H9 (cell line): ENCODE measurements at places on chromosomes 12 and 14. TPM values are rescaled to one million over a fixed set of nuclear protein-coding genes. Genes with fewer than 3 reads are reported as not detected.

- H3K27me3 ChIP-seq: no peaks in the 10 kb centered on the region
- no peak overlapping the region for H3K4me3 ChIP-seq
- DNase-seq: no peak
- no peaks in the 10 kb centered on the region for H3K4me1 ChIP-seq
- no peak overlapping the region for H3K27ac ChIP-seq
- no peaks in the 10 kb centered on the region for H3K36me3 ChIP-seq
These were observed 4.3 kb downstream of the SLC2A14 start for GRCh38 chr12:7868391-7868790.

DNA sequence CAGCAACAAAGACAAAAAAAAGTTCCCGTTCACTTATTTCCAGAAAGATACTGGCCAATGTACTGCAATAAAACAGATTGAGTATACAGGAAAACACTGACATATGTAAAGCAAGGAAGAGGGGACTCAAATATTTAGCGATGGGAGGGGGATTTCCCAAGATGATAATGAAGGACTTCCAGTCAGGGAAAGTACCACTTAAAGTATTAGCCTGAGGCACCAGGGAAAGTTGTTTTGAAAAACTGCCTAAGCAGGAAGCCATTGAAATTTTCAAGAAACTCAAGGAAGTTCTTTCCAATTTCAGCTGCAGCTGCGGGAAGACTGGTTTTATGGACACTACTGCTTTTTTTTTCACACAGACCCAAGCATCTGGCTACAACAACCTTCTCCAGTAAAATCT, 1007.4 kb upstream of the NOVA1 start:
- no peak for DNase-seq
- no peaks in the 10 kb centered on the region for H3K27me3 ChIP-seq
- no peak overlapping the region for H3K4me3 ChIP-seq
- no peaks in the 10 kb centered on the region for H3K36me3 ChIP-seq

Gene CLEC4D
- total RNA-seq: 0.42 and 0.48 TPM in 2 replicates

GRCh38 chr12:110762891-110763290, 20.2 kb upstream of the PPP1CC start:
- no peaks in the 10 kb centered on the region for H3K36me3 ChIP-seq
- H3K4me3 ChIP-seq: no peak overlapping the region
- DNase-seq: no peak

Gene PEBP1
- total RNA-seq: 320 and 334 TPM in 2 replicates

Gene PTCSC3
- total RNA-seq: not detected in 2 replicates

DNA sequence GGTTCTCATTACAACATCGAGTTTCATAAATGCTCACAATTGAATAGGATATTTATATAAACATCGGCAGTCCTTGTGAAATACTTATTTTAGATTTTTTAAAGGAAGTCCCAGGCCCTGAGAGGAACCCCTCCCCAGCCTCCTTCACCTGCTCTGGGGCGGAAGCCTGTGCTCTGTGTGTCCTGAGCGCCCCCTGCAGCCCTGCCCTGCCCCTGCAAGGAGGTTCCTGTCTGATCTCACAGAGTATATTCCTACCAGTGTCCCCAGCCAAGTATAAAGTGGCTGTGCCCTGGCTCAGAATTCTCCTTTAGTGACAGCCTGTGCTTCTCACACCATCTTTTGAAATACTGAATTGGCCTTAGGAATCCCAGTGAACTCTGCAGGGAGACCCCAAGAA, 659.5 kb downstream of the TMEM121 start:
- no peaks in the 10 kb centered on the region for H3K27me3 ChIP-seq
- no peak overlapping the region for H3K27ac ChIP-seq
- DNase-seq: no peak
- no peak overlapping the region for H3K4me3 ChIP-seq
- peaks cover 6% of the 10 kb centered on the region; the same call in 2 of the 3 replicates for H3K36me3 ChIP-seq

GRCh38 chr12:105332925-105333324, 2.4 kb downstream of the C12orf75 start:
- no peak overlapping the region for H3K4me3 ChIP-seq
- H3K4me1 ChIP-seq: peaks cover 4% of the 10 kb centered on the region; the same call in 1 of the 2 replicates
- no peak overlapping the region for H3K27ac ChIP-seq
- peaks cover 5% of the 10 kb centered on the region; the same call in 1 of the 2 replicates for H3K36me3 ChIP-seq
- no peaks in the 10 kb centered on the region; the same call in 1 of the 2 replicates for H3K27me3 ChIP-seq

DNA sequence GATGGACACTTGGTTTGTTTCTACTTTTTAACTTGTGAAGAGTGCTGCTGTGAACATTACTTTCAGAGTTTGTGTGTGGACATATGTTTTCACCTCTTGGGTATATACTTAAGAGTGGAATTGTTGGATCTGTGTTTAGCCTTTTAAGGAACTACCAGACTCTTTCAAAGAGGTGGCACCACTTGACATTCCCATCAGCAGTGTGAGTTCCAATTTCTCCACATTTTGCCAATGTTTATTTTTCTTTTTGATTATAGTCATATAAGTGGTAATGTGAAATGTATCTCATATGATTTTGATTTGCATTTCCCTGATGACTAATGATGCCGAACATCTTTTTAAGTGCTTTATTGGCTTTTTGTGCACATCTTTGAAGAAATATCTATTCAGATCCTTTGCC, 44.8 kb downstream of the ARHGAP5 start:
- no peaks in the 10 kb centered on the region for H3K4me1 ChIP-seq
- H3K36me3 ChIP-seq: peaks cover 45% of the 10 kb centered on the region
- H3K4me3 ChIP-seq: no peak overlapping the region
- H3K27ac ChIP-seq: no peak overlapping the region

Gene IKZF4
- 13.0 and 13.9 TPM in 2 replicates for total RNA-seq

DNA sequence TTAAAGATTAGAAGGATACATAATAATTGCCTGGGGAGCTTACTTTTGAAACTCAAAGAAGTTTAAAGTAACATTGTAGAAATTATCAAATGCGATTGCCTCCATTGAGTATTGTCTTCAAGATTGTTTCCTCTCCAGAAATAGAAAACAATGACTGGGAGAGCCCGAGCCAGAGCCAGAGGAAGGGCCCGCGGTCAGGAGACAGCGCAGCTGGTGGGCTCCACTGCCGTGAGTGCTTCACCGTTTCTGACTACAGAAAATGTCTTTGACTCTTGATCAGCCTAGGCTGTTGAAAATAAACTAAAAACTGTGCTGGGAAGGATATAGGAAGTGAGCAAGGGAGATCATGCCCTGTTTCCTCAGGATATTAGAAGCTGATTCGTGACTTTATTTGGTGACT, 4.8 kb downstream of the PIWIL1 start:
- H3K4me3 ChIP-seq: no peak overlapping the region
- no peak overlapping the region for H3K27ac ChIP-seq
- no peak for DNase-seq
- H3K27me3 ChIP-seq: no peaks in the 10 kb centered on the region
- H3K4me1 ChIP-seq: no peaks in the 10 kb centered on the region

- no peaks in the 10 kb centered on the region for H3K4me1 ChIP-seq
- H3K27ac ChIP-seq: no peak overlapping the region
- no peaks in the 10 kb centered on the region for H3K27me3 ChIP-seq
- no peaks in the 10 kb centered on the region for H3K36me3 ChIP-seq
These were observed 285.9 kb upstream of the TMPO start for GRCh38 chr12:98229540-98229924.

DNA sequence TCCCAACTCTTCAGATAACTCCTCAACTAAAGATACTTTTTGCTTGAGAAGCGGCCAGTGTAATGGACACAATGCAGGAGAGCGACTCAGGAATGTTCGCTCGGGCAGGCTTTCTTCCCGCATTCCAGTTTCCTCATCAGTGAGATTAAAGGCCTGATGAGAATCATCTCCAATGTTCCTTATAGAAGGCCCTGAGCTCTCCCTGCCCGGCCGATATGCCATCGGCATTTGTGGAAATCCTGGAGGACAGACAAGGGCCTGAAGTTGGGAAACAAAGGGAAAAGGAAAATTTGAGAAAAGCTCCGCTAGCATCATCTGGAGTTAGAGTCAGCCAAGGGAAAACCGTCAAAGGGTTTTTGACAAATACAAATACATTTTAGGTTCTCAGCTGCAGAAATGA, 38.0 kb upstream of the FOXN3 start:
- peaks cover 9% of the 10 kb centered on the region; the same call in 1 of the 2 replicates for H3K4me1 ChIP-seq
- H3K36me3 ChIP-seq: no peaks in the 10 kb centered on the region; the same call in 1 of the 2 replicates
- no peaks in the 10 kb centered on the region for H3K27me3 ChIP-seq
- H3K4me3 ChIP-seq: no peak overlapping the region
- DNase-seq: no peak

- H3K27me3 ChIP-seq: peaks cover 14% of the 10 kb centered on the region
- H3K36me3 ChIP-seq: no peaks in the 10 kb centered on the region; the same call in 2 of the 3 replicates
- DNase-seq: peak; percentile 66
- H3K27ac ChIP-seq: no peak overlapping the region
- peak overlapping the region; percentile 72 for H3K4me3 ChIP-seq
- H3K4me1 ChIP-seq: no peaks in the 10 kb centered on the region
These were observed 1.3 kb downstream of the DTX1 start for GRCh38 chr12:113057565-113058485.

- no peak overlapping the region for H3K4me3 ChIP-seq
- no peak overlapping the region for H3K27ac ChIP-seq
- no peaks in the 10 kb centered on the region for H3K27me3 ChIP-seq
- no peaks in the 10 kb centered on the region for H3K4me1 ChIP-seq
These were observed 66.6 kb downstream of the DDX51 start for GRCh38 chr12:132077322-132078100.

DNA sequence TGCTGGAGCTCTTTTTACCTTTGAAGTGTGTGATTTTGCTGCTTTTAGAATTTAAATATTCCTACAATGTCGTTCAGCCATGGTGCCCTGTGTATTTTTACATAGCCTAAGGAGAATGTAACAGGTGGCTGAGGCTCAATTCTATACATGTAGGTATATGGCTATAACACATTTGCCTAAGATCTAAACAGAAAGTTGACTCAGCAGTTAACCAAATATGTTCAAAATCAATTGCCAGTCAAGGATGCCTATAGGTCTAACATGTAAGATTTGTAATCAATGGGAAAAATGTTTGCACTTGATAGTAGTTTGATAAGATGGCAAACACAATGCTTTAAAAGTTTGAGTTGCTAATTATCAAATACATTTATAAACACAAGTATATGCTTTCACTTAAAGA, 8.2 kb downstream of the PAWR start:
- DNase-seq: no peak
- peaks cover 8% of the 10 kb centered on the region for H3K36me3 ChIP-seq
- peaks cover 8% of the 10 kb centered on the region; the same call in 1 of the 2 replicates for H3K4me1 ChIP-seq

DNA sequence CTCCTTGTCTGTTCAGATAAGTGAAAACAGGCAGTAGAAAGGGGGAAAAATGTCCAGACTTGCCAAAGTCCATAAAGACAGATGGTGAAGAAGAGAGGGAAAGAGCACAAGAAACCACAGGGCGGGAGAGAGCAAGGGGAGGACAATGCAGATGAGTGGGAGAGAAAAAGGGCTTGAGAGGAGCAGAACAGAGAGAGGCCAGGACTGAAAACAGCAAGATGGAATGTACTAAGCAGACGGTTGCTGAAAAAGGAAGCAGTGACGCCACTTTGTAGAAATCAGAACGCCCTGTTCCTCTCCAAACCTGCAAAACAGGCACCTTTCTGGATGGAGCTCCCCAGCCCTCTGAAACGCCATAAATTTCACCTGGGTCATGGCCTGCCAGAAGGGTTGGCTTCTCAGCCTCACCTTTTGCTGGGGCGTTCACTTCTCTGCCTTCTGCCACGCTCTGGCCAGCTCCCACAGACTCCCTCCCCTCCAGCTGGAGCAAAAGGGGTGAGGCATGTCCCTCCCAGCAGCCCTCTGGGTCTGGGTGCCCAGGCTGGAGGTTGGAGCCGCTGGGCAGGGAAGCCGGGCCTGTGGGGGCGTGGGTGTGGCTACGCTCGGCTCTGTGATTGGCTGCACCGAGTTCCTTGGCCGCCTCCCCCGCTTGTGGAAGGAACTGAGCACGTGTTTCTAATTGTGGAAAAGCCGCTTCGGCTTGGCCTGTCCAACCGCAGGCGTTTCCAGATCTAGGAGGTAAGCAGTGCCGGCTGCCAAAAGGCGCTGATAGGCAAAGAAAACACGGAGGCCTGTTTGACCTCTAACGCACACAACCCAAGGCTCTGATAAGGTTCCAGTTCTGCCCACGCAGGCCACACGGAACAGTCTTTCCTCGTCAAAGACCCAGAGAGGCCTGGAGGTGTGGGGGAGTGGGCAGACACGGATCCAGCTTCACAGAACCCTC, 29.3 kb downstream of the SLC7A8 start:
- H3K4me1 ChIP-seq: peaks cover 3% of the 10 kb centered on the region; the same call in 1 of the 2 replicates
- H3K4me3 ChIP-seq: no peak overlapping the region
- peaks cover 37% of the 10 kb centered on the region for H3K36me3 ChIP-seq
- no peaks in the 10 kb centered on the region for H3K27me3 ChIP-seq

DNA sequence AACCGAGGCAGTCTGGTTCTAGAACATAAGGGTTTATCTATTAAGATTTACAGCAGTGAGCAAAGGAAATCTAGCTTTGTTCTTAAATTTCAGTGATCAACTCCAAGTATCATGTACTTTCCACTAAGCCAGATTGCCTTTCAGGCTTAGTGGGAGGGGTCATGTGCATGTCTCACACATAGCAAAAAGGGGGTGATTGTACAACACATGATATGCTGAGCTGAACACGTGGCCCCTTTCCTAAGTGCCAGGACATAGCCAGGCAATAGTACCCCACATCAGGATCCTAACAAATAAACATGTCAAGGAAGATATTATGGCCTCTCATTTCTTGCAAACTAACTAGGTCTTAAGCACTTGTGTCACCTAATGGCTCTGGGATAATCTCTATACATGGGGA, 347.2 kb downstream of the C12orf75 start:
- H3K27ac ChIP-seq: no peak overlapping the region
- H3K36me3 ChIP-seq: no peaks in the 10 kb centered on the region
- no peaks in the 10 kb centered on the region for H3K4me1 ChIP-seq
- H3K4me3 ChIP-seq: no peak overlapping the region

DNA sequence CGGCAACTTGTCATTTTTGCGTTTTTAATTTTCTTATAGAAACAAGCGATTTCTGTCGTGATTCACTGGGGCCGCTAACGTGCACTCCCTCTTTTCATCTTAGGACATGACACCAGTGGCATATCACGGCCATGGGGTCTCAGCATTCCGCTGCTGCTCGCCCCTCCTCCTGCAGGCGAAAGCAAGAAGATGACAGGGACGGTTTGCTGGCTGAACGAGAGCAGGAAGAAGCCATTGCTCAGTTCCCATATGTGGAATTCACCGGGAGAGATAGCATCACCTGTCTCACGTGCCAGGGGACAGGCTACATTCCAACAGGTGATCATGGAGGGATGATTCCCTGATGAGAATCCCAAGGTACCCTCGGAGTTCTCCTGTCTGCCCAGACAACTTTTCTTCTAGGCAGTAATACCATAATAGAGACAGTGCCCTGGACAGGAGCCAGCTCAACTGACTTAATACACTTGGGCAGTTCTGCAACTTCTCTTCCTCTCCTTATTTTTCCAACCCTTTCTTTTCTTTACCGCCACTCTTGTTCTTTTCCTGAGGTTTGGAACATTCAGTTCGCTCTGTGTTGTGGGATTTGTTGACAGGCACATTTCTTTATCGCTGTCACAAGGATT, 821 bp downstream of the TMEM106C start:
- peak overlapping the region; percentile 94 for H3K4me3 ChIP-seq
- H3K27me3 ChIP-seq: no peaks in the 10 kb centered on the region; the same call in 1 of the 2 replicates
- H3K4me1 ChIP-seq: no peaks in the 10 kb centered on the region; the same call in 1 of the 2 replicates
- no peak overlapping the region for H3K27ac ChIP-seq
- DNase-seq: peak; percentile 62

Gene GLS2
- total RNA-seq: 15.9 and 17.0 TPM in 2 replicates

Gene PIGH
- total RNA-seq: 9.3 and 9.4 TPM in 2 replicates
